ENCODE measurements at places on chromosomes 12 and 14.

DNA sequence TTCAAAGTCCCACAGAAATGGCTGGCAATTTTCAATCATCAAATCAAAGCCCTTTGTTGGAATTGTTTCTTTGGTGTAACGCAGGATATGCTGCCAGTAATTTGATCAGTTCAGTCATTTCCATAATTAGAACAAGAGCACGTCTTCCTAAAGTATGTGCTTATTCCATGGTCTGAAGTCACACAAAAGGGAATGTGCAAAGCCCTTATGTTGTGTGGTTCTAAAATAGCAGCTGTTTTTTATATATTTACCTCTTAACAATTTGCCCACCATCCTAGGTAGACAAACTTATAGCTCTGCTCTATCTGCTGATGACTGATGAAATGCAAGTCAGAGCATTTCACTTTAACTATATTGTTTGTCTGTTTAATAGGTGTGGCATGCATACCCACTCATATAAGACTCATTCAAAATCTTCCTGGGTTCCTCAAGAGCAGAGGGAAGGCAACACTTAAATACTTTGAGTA lies 176.1 kb upstream of the SLC38A2 start:
- no peak for DNase-seq

GRCh38 chr12:13573698-13574321 lies 377.3 kb downstream of the EMP1 start:
- no peak for DNase-seq

DNA sequence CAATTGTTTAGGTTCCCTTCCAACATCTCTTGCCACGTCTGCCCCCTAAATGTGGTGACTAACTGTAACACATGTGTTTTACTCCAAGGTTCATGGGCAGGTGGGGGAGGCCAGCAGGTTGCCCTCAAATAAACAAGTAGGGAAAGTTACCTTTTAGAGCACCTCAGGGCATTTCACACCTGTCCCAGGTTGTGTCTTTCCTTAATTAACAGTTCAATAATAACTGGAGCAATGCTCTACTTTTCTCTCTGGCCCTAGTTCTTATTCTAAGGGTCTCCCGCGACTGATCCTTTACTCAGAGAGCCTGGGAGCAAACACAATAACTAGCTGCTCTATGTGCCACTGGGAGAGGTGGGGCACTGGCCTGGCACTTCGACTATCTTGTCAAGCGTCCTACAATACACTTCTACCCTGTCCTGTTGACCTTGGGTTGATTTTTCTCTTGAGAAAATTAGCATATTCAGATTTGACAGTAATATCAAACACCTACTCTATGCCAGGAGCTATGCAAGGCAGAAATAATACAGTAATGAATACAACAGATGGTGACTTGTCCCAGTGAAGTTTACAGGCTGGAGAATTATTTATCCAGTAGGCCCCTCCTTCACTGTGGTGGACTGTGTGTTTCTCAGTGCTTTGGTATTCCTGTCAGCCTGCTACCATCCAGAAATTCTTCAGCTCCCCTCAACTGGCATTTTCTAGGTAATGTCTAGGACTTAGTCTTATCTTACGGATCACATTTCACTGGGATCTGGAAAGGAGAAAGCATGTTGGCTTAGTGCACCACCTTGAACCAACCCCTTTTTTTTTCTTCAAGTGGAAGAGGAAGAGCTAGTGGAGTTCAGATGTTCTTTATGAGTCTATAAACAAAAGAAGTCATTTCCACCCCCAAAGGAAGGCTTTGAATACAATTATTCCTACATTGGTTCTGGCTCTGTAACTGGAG lies 202.6 kb downstream of the CRADD start:
- DNase-seq = no peak

DNA sequence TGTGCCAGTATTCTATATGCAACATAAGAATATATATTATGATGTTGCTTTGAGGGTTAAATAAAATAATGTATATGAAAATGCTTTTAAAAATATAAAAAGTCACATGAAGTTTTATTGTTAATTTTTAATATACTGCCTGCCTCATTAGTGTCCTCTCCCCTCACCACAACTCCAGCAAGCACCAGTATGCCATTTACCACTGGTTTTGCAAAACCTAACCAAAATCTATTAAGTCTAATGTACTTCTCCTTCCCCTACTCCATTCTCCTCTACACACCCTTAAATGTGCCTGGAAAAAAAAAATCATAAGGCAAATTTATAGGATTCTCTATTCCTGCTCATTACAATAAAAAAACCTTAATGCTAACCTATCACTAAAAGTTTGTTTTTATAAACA lies 24.0 kb upstream of the GNG2 start:
- DNase-seq = no peak

- no peak for DNase-seq
These were observed 312.1 kb downstream of the ITPR2 start for GRCh38 chr12:26520869-26521268.

DNA sequence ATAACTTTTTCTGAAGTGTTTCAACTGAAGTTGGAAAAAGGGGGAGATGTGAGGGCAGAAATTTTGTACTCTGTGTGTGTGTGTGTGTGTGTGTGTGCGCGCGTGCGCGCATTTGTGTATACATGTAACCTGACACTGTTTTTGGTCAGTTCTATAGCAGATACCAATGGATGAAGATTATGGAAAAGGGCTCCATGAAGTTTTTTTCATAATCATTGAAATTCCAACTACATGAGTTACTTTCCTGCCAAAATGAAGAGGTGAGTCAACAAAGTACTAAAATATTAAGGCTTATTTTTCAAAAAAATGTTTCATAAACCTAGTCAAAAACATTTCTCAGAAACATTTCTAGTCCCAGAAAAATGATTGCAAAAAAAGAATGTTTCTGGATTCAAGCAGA lies 25.7 kb upstream of the CERS5 start:
- no peak for DNase-seq
